ENCODE measurements at places on chromosomes 5 and 9.

- peak; percentile 48 for DNase-seq
Measured at GRCh38 chr5:172004824-172005237, 1.6 kb downstream of the FBXW11 start.

- peak; percentile 35 for DNase-seq
Measured at GRCh38 chr5:172849606-172850453, 15.8 kb downstream of the ERGIC1 start.

DNA sequence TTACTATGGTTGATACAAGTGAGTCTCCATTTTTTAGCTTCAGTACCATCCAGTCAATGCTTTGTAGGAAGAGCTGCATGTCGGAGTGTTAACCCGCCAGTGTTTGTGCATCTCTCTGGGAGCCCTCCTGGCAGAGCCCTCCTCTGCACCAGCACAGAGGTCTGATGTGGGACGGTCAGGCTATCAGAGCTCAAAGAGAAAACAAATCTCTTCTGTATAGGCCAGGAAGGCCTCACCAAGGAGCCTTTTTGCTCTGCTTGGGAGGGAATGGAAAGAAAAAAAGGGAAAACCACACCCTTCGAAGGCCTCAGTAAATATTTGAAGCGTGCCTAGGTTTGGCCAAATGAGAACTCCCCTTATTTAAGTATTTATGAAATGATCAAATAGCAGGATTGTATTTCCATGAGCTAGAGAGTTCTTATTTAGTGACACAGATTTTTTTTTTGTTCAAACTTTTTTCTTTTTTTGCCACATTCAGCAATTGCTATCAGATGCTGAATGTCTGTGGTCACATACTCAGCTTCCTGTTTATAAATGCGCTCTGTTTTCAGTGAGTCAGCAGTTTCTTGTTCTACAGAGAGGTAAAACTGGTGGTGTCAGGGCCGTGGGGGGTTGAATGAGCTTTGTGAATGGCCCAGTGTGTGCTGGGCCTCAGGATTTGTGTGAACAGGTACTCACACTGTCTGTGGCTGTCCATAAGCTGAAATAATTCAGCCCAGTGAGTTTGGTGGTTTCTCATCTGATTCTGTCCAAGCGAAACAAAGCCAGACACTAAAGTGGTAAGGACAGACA lies 226.6 kb downstream of the SNX18 start:
- DNase-seq = peak; percentile 93

DNA sequence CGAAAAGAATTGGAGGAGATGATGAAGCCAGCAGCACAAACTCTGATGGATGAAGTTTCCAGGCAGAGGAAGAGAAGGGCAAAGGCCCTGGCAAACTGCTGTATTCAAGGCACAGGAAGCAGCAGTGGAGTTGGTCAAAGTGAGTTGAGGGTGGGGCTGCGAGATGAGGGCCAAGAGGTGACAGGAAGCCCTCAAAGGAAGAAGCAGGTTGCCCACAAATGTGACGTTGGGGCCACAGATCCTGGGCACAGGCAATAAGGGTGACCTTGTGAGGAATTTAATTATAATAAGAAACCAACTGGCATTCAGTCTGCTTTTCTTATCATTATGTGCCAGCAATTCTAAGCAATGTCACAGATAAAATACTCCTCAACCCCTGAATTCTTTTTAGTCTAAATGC lies 261.8 kb downstream of the CTNND2 start:
- peak; percentile 63 for DNase-seq

DNA sequence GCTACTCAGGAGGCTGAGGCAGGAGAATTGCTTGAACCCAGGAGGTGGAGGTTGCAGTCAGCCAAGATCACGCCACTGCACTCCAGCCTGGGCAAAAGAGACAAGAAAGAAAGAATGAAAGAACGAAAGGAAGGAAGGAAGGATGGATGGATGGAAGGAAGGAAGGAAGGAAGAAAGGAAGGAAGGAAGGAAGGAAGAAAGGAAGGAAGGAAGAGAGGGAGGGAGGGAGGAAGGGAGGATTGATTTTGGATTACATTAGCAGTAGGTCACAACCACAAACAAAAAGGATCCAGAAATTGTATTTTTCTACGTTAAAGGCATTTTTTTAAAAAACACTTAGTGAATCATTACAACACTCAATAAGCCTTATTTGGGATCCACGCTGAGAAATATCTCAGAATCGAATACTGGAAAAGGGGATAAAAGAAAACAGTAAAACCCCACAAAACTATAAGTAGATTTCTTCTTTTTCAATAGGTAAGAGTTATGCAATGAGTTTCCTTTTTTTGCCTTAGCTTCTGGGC lies 136.9 kb upstream of the FREM1 start:
- no peak for DNase-seq

Measured in hematopoietic multipotent progenitor cell treated with erythropoietin and hydrocortisone succinate and interleukin-3 and kit ligand, for 6 days (in vitro differentiated cells).